ENCODE measurements at places on chromosomes 2 and 18.

DNA sequence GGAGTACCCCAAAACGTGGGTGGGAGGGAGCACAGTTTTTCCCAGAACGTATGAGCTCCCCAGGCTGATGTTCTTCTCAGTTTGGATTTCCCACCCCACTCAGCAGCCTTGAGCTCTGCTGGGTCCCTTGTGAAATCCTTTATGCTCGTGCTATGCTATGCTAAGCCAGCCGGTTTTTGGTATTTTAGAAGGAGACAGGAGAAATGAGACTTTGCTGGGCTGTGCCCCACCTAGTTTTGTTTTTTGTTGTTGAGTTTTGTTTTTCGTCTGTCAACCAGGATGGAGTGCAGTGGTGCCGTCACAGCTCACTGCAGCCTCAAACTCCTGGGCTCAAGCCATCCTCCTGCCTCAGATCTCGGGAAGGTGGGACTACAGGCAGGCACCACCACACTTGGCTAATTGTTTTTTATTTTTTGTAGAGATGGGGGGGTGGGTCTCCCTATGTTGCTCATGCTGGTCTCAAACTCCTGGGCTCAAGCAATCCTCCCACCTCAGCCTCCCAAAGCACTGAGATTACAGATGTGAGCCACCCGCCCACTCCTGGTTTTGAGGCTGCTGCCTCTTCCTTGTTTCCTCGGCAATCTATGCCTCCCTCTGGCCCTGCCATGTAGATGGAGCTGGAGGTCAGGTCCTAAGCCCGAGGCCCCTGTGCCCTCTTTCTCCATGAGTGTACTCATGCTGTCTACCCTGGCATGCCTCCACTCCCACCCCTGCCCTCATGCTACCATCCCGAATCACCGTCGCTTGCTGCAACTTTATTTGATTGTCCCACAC lies 17.5 kb upstream of the MGAT4A start:
- DNase-seq: no peak

GRCh38 chr2:112795774-112796173 lies 11.5 kb upstream of the IL1A start:
- DNase-seq: no peak

- DNase-seq: no peak
Measured at GRCh38 chr18:46141199-46141598, 37.0 kb downstream of the HAUS1 start.

DNA sequence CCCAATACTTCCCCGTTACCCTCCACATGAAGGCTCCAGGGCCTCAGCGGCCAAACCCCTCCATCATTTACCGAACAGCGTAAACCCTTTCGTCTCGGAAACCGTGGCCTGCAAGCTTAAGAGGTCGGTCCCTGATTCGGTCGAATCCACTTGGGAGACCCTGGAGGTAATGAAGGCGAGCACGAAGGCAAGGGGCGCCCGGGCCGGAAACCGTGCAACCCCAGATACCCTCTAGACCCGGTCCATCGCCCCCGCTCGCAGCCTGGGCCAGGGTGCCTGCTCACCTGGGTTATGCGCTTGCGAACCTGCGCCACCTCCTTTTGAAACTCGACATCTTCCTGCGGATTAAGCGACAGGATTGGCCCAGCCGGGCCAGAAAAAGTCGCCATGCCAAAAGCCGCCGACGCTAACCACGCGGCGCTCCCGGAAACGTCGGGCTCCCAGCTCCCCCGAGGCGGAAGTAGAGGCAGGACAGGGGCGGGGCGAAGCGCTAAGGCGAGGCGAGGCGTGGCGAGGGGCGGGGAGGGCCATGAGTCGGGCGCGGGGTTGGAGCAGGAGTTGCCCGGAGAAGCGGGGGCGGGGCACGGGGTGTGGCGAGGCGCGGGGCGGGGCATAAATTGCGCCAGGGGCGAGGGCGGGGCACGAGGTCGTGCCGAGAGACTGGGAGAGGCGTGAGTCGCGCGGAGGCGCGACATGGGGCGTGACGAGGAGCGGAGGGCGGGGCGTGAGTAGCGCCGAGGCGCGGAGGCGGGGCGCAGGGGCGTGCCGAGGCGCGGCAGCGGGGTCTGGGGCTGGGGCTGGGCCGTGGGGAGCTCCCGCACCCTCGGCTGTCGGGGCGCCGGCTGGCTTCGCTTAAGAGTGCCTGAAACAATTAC lies at the start of gene NIFK:
NIFK (minus strand) TSS at position 414 of the 875 bp plus-strand sequence; CDS start at position 389, 25 bp downstream.
- peak; percentile 97 for DNase-seq

- no peak for DNase-seq
Measured at GRCh38 chr2:215970425-215970824, 42.9 kb downstream of the MREG start.

DNA sequence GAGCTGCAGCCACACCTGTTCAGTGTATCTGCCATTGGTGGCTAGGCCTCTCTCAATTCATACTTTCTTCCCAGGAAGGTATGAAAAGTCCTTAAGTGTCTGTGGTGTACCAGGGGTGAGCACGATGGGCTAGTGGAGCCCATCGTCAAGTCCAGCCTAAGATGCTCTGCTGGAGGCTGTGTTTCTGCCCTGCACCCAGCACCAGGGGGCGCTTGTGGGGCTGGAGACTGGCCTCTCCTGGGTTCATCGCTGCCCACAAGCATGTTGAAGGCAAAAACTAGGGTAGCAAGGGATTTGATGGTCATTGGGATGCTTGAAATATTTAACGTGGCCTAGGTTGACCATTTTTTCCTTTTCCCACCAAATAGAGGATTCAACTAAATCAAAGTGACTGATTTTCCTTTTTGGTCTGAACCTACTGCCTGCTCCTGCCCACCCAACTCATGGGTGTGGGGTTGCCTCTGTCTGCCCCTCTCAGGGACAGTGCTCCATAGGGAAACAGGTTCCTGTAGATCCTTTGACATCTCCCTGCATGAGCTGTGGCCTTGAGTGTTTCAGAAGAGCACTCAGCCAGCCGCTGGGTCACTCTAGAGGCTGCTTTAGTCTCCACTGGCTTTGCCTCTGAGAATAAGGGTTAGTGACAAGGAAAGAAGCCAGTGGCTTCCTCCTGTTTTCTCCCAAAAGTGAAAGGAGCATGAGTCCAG lies 59.0 kb downstream of the TPGS2 start:
- no peak for DNase-seq

- no peak for DNase-seq
Measured at GRCh38 chr2:205835251-205835791, 153.0 kb downstream of the NRP2 start.
